Stimulated activated naive CD4-positive, alpha-beta T cell treated with Interleukin-2 at 50 U/mL for 16 hours (primary cell): ENCODE measurements at places on chromosomes 7 and 10.

DNA sequence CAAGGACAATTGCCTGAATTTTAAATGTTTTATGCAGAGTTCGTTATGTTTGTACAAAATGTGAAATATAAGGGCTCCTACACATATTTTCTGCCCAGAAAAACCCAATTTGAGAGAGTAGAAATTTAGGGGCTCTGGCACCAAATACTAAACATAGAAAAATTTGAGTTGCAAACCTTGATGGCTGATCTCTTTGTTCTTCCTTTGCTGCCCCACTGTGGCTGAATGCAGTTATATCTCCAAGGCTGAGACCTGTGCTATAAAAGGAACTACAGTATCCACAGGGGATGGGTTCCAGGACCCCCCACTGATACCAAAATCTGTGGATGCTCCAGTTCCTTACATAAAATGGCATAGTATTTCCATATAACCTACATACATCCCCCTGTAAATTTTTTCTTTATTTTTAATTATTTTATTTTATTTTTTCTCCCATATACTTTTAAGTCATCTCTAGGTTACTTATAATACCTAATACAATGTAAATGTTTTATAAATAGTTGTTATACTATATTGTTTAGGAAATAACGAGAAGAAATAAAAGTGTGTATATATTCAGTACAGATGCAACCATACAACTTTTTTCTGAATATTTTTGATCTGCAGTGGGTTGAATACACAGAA, 22.5 kb downstream of the CFAP43 start:
- peak; percentile 28 for DNase-seq

GRCh38 chr10:29132551-29133111, 156.2 kb upstream of the LYZL1 start:
- no peak for DNase-seq

- no peak for DNase-seq
These were observed 81.1 kb downstream of the RGS10 start for GRCh38 chr10:119461380-119461779.

DNA sequence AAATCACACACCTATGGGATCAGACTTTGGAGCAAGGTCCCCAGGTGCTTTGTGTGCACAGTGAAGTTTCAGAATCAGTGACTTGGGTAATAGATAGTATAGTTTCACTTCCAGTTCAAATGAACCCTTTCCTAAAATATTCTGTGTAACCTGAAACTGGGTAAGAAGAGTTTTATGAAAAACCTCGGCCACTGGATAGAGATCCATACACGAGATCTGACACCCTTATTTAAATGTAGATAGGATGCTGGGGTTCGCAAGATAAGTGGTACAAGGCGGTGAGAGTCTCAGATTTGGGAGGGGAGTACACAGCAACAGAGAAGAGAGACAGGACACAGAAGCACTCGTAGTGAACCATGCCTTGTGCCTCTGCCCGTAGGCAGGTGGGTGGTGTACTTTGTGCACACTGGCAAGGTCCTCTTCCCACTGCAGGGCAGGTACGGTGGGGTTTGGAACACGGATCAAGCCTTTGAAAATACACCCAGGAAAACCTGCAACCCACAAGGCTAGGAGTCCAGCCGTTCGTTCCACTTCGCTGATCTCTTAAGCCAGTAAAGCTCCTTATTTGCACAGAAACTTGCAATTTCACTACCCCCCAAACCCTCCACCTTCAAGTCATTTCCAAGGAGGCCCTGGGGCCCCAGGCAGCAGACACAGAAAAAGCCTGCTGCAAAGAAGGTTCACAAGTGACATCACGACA, 162.8 kb downstream of the USP6NL start:
- no peak for DNase-seq

GRCh38 chr10:117535298-117536071, 7.1 kb upstream of the EMX2 start:
- DNase-seq = no peak

GRCh38 chr7:116500078-116500853, 728 bp downstream of the CAV2 start:
- DNase-seq = peak; percentile 37

DNA sequence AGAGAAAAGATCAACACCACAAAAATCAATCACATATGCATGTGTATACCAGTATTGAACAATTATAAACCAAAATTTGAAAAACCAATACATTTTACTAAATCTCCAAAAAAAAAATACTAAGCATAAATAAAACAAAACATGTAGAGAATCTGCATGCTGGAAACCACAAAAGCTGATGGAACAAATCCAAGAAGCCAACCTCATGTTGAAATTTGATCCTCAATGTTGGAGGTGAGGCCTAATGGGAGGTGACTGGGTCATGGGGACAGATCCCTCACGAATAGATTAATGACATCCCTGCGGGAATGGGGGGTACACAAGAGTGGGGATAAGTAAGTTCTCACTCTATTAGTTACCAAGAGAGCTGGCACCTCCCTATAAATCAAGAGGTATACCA, 82.5 kb downstream of the OAT start:
- DNase-seq = no peak

GRCh38 chr10:70576803-70577517, 25.6 kb downstream of the PRF1 start:
- DNase-seq = no peak

GRCh38 chr10:75187961-75188426, 22.6 kb upstream of the VDAC2 start:
- peak; percentile 28 for DNase-seq

DNA sequence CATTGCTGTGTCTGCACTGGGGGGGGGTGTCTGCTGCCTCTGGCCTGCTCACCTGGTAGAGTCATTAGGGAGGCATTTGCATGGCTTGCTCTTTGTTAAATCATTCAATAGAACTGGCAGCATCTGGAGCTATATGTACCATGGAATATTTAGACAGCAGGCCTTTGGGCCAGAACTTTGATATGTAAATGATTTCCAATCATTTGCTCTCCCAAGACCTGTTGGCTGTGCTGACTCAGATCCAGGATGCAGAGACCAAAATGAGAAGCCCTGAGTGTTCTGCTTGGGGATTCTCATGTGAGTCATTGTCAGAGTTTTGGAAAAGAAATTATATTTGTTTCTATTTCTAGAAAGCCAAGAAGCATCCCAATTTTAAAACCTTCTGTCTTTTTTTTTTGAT, 257.6 kb upstream of the IGFBP3 start:
- no peak for DNase-seq

GRCh38 chr10:61890430-61890829, 11.1 kb upstream of the ARID5B start:
- no peak for DNase-seq

GRCh38 chr10:92305133-92306072, 14.4 kb downstream of the MARCHF5 start:
- DNase-seq = no peak

DNA sequence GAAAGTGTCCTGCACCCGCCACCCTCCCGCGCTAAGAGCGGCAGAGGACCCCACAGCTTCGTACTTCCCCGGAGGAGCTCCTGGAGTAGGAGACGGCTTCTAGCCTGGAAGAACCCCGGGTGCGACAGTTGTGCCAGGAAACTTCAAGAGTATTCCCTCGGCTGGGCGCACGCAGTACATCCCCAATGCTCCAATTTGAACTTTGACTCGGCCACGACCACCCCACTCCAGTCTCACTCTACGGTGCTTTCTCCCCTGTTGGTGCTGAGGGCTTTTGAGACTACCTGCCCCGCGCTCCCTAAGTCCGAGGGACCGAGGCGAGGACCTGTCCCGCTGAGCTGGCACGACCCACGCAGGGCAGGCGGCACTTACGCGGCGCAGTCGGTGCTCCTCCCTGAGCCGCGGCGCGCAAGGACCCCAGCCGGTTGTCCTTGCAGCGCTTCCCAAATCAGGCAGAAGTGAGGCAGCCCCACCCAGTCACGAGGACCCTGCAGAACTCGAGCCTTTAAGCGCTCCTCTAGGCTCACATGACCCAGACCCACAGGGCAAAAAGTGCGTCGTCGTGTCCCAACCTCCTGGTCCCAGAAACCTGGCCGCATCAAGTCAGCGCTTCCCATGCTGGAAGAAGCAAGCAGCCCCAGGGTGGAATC, at the start of gene CPVL:
CPVL (minus strand) TSS at position 481 of the 650 bp plus-strand sequence. CDS start 25,476 bp downstream, outside the sequence.
- no peak for DNase-seq

DNA sequence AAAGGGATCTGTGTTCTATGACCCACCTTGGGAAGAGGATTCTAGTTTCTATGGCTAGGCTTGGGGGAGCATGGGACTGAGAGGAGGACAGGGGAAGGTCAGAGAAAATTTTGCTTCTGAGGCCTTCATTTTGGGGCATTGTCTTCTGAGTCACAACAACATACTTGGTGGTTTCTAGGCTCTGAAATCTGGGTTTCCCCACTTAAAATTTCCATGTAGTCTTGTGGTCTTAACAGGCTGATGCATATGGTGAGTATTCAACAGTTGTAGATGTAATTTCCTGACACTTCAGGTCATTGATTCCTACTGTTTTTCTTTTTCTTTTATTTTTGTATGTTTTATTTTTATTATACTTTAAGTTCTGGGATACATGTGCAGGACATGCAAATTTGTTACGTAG, 88.5 kb downstream of the ANKRD7 start:
- no peak for DNase-seq

- DNase-seq = no peak
These were observed 132.0 kb downstream of the CFAP58 start for GRCh38 chr10:104485632-104486031.

- DNase-seq = no peak
These were observed 56.5 kb downstream of the MMRN2 start for GRCh38 chr10:86900955-86901354.

- no peak for DNase-seq
These were observed 23.0 kb downstream of the EDRF1 start for GRCh38 chr10:125742465-125742864.

- DNase-seq = no peak
These were observed 2.6 kb upstream of the PCBD1 start for GRCh38 chr10:70890917-70891431.

DNA sequence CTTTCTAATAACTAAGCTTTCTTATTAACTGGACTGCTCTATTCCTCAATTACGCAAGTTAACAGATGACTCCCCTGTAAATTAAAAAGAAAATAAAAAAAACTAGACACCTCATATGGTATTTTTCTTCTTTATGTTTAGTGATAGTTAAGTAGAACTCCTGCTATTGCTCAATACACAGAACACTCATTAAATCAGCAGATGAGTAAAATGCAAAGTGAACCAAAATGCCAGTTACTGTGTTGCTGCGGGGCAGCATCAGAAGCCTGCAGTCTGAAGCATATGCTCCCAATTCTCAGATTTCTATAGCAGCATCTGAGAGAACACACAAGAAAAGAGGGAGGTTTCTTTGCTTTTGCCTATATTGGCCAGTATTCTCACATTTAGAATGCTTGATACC, 28.4 kb downstream of the CDK6 start:
- no peak for DNase-seq

DNA sequence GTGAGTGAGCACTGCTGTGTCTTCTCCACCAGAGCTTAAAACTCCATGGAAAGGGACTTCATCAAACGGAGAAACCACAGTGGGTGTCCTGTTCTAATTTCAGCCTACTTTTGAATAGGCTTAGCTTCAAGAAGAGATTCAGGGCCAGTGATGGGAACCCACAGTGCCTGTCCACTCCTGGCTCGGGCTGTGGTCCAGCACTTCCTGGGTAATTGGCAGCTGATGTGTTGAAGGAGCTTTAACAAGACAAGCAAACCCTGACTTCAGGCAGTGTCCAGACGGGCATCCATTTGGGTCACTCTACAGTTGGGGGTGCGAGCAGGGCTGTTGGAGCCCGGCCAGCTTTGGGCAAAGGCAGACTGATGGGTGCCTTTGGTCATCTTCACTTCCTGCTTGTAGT, 14.5 kb downstream of the VWC2 start:
- DNase-seq = no peak
